ENCODE measurements at places on chromosomes 3 and 15.

GRCh38 chr3:12239301-12239700 is 49.6 kb upstream of the PPARG start:
- DNase-seq, result no peak

GRCh38 chr15:44075535-44075934 is 119.5 kb downstream of the FRMD5 start:
- no peak for DNase-seq

- no peak for DNase-seq
These were observed 342.2 kb downstream of the GBE1 start for GRCh38 chr3:81419228-81419627.

- DNase-seq, result no peak
These were observed 126.1 kb downstream of the VGLL4 start for GRCh38 chr3:11517601-11518000.

DNA sequence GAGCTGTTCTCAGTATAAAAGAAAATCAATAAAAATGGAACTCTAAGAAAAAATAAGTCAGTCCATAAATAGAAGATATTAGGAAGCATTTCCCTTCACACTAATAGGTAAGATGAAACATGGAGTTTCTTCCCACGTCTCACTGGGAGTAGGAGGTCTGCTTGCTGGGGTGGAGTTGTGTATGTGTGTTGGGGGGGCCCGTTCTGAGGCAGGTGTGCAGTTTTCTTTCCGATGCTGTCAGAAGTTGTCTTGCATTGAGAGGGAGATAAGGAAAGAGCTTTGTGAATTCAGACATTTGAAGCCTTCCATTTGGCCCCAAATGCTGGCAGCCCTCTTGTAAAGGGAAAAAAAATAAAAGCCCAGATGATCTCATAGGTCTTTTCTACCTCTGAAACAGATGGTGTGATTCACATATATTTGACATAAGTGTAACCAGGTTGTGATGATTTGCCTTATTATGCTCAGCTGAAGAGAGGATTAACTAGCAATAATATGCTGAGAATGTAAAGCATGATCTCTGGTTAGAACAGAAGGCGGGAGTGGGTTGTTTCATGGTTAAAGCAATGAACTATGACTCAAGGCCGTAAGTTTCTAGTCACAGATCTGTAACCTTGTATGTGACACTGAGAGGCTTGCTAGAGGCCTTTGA is 8.8 kb downstream of the RASGRP1 start:
- DNase-seq, result no peak

- no peak for DNase-seq
These were observed 2.7 kb downstream of the TM4SF19 start for GRCh38 chr3:196335503-196335948.

DNA sequence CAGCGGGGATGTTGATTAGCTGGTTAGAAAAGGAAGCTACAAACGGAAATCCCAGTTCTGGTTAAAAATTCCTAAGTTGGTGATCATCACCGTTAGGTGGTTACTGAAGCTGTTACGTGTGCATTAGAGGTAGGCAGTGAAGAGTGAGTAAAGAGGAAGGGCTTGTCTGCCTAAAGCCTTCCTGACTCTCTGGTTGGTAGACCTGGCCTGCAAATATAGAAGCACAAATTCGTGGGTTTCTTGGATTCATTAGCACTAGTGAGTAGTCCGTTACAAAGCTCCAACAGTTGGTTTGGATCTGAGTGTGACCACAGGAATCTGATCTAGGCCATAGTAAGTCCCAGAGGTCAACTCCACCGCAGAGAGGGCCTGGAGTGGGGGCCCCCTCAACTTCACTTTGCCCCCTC is 174.0 kb upstream of the TP63 start:
- DNase-seq, result no peak

DNA sequence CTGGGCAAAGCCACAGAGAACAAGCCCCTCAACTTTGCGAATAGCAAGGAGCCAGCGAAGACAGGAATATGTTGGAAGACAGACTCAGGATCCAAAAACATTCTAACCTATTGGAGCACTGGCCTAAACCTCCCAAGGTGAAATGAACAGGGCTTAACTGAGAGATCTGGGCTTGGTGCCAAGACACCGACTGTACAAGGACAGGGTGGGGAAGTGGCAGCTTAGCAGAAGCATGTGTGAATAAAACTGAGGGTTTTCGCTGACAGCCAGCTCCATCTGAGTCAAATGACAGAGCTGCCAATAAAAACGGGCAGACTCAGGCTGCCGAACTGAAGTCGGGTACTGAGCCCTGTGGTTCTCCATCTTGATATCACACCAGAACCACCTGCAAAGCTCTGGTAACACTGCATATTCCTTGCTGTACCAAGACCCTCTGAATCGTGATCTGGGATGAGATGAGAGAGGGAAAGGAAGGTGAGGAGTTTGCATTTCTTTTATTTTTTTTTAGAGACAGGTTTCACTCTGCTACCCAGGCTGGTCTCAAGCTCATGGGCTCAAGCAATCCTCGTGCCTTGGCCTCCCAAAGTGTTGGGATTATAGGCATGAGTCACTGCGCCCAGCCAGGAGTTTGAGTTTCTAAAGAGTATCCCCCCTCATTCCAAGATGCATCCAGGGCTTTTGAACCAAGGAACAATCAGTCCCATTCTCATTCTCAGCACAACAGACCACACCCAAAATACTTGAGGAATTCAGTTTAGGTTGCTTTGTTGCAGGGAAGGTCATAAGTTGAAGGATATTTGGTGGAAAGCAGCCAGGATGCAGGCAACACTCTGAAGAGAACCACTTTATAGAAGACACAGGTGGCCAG is 6.0 kb upstream of the PLCB2 start:
- no peak for DNase-seq

- no peak for DNase-seq
These were observed 476.3 kb downstream of the AGBL1 start for GRCh38 chr15:86555939-86556338.

DNA sequence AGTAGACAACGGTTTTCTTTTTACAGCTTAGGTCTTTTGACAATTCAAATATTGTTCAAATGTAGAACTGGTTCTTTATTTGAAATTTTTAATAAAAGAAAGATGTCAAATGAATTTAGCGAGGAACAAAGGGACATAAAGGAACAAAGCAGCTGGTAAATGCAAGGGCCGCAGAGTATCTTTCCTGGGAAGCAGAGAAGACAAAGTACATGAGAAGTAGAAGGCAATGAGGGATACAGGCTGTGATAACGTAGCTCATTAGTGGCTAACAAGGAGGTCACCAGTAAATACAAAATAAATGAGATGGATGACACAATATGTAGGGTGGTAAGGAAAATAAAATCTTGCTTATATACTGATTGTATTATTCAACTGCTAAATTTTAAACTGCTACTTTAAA is 762.8 kb downstream of the VGLL3 start:
- DNase-seq, result no peak

DNA sequence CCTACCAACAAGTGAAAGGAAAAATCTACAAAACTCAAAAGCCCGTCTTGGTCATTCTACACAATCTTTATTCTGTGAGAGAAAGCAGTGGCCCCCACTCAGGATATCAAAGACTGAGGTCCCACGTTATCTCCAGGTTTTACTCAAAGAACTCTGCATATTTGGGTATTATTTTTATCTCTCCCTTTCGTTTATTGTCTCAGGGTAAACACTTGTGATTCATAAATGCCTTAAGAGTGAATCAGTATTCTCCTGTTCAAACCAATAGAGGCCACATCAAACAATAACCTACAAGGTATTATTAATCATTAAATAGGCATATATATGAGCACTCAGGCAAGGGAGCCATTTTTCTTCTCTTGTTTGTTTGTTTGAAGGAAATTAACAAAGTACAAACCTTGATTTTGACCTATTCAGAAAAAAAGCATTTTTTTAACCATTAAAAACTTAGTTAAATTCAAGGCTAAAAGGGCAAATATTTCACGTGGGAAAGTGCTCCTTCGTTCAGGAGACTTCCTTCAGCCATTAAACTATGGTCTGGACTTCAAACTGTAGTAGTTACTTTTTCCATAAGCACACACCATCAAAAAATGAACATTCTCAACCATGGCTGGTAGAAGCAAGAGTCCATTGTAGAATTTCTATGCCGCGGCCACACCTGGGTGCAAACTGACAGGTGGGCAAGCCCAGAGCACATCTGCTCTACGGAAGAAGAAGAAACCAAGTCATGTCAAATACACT is 13.9 kb upstream of the HES1 start:
- DNase-seq, result no peak

Data from stimulated activated CD4-positive, alpha-beta T cell treated with anti-CD3 and anti-CD28 coated beads, Interleukin-1b, Interleukin-23, amount 100 ng/mL, for 24 hours (primary cell).